ENCODE measurements at places on chromosomes 7 and 10. TPM values are rescaled to one million over a fixed set of nuclear protein-coding genes. Genes with fewer than 3 reads are reported as not detected.

WNT2 gene
- 2.1 TPM for polyA plus RNA-seq

GPR15LG gene
- polyA plus RNA-seq = not detected

DNA sequence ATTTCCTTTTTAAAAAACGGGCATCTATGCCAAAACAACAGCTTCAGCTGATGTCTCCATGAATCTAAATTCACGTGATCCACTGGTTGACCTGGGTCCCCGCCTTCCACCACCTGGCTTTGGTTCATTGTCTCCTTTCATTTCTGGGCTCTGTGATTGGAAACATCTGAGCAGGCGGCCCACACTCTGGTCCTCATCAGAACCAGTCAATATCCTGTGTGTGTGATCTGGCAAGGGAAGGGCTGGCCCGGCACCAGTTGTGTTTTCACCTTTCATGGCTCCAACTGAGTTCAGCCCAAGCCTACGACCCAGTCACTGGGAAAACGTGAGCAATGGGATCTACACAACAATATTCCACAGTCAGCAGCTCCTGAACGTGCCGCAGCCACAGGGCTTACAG lies 46.2 kb downstream of the PARP12 start:
- DNase-seq = no peak

GRID2IP gene
- 0.10 TPM for polyA plus RNA-seq

DNA sequence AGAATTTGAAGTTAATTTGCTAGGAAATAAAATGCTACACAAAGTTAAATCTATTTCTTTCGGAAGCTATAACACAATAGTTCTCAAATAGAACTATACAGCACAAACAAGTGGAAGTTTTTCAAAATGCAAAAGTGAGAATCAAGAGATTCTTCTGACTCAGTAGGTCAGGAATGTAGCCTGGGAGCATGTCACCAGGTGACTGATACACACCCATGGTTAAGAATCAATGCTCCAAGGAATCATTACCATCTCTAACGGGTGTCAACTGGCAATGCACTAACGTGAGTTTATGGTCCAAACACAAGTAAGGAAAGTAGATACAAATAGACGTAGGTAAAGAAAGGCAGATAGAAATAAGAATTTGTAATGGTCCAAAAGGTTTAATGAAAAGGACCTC lies 170.5 kb downstream of the SRPK2 start:
- no peak for DNase-seq

DNA sequence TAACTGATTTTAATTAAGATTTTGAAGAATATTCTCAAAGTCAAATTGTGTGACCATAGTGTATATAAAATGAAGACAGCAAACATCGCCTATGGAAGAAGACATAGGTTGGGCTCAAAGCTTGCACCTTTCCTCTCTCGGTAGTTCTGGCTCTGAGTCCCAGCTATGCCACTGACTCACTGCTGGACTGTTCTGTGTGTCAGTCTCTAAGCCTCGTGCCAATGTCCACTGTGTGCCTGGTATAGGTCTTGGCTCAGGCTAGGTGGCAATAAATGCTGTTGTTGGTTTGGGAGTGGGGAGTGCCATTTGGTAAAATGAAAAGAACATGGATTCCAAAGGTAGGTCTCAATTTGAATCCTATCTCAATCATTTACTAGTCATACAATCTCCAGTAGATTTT lies 137.5 kb upstream of the RHEB start:
- no peak for DNase-seq

MYL10 gene
- 23.1 TPM for polyA plus RNA-seq

CYP3A4 gene
- polyA plus RNA-seq = 0.22 TPM

- no peak for DNase-seq
Observed at GRCh38 chr10:127524908-127525665, 24.0 kb upstream of the NPS start.

Data from forelimb muscle (tissue), 1 donor.